Glomerular endothelial cell (primary cell): ENCODE measurements at places on chromosomes 7 and 10. TPM values are rescaled to one million over a fixed set of nuclear protein-coding genes. Genes with fewer than 3 reads are reported as not detected.

The ATOH7 gene
- total RNA-seq: not detected in 2 replicates

The SLC18A2 gene
- total RNA-seq: 0.10 TPM in 1 of 2 replicates, not detected in the other

The EGR2 gene
- total RNA-seq: 0.06 TPM in 1 of 2 replicates, not detected in the other

DNA sequence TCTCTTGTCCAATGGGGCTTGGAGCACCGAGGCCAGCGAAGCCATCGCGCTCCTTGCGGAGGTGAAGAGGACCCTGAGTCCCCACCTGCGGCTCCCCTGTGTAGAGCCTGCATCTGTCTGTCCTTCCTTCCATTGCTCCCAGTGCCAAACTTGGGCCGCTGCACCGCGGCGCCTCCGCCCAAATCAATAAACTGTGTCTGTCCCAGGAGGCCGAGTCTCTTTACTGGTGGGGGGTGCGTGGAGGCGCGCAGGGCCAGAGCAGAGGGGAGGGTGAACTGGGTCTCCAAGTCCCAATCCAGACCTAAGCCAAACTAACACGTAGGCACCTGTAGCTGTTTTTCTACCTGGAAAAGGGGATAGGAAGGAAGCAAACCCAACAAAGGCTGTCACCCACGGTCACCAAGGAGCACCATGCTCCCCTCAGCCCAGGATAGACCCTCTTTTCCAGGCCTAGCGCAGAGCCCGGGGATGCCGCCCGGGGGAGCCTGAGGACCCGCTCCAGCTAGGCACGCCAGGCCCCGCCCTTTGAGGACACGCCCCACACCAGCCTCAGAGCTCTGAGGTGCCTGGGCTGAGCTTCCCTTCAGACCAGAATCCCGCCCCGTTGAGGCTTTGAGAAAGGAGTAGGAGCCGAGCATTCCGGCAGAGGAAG lies 1.2 kb upstream of the CHAT start:
- no peak for DNase-seq

- no peak for DNase-seq
These were observed 117.7 kb upstream of the PTPRZ1 start for GRCh38 chr7:121755286-121755685.
